ENCODE measurements at places on chromosomes 7 and 10. TPM values are rescaled to one million over a fixed set of nuclear protein-coding genes. Genes with fewer than 3 reads are reported as not detected.
A peak's percentile ranks its signal among the peaks of the same experiment; 100 is the strongest.

The VWA2 gene
- total RNA-seq, result under 0.01 TPM

The SDHAF3 gene
- total RNA-seq, result 11.3 TPM

The LIPN gene
- not detected for total RNA-seq

The TRIM4 gene
- total RNA-seq, result 27.2 TPM

DNA sequence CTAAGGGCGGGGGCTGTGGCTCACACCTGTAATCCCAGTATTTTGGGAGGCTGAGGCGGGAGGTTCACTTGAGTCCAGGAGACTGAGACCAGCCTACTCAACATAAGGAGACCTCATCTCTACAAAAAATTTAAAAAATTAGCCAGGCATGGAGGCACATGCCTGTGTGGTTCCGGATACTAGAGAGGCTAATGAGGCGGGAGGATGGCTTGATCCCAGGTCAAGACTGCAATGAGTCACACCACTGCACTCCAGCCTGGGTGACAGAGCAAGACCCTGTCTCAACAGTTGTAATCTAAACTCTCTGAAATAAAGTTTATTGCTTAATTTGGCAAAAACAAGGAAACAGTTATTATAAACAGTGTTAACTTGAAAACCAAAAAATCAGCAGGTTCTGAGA, 123.3 kb downstream of the USP6NL start:
- DNase-seq, result peak; percentile 19

DNA sequence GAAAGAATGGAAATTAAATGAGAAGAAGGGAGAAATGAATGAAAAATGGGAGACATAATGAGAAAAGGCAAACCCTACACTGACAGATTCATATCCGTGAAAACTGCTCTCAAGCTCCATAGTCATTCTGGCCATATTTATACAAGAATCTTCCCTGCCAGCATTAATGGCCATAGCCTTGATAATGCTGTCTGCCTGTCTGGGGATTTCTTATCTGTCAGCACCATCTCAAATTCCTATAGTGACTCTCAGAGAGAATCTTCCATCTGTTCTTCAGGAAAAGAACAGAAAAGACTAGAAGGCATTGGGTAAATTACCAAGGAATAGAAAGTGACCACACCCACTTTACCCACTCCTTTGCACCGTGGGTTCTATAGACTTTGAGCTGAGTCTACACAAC, 295.9 kb downstream of the PLXNA4 start:
- DNase-seq, result no peak

DNA sequence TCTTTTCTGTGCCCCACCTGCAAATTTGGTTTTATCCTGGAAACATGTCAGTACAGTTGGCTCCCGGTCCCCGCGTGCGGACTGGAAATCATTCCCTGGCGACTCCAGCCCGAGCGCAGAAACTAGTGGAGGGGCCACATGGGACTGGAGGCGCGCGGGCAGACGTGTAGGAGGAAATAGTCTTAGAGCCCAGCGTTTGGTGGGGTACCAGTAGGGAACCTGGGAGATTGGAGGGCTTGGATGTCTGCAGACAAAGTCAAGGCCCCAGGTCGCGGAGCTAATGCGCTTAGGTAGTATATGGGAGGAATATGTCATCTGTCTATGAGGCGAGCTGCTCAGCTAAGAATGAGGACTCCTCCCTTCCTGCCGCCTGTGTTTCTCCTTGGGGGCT, 1.3 kb downstream of the GALNT17 start:
- DNase-seq, result no peak

DNA sequence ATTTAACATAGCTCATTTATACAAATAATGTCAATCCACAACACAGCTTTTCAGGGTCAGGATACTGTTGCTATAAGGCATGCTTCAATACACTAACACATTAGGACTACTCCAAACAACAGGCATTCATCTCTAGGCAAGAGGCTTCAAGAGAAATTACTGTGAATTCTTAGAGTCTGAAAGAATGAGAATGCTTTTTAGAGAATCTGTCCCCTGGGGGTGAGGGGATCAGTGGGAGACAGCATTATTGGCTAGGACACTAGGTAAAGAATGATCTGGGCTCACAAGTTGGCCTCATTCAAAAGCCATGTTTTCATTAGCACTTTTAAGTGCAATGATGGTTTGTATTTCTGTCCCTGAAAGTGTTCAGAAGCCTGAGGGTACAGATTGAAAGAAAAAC, 132.6 kb downstream of the SEMA3D start:
- DNase-seq, result no peak

DNA sequence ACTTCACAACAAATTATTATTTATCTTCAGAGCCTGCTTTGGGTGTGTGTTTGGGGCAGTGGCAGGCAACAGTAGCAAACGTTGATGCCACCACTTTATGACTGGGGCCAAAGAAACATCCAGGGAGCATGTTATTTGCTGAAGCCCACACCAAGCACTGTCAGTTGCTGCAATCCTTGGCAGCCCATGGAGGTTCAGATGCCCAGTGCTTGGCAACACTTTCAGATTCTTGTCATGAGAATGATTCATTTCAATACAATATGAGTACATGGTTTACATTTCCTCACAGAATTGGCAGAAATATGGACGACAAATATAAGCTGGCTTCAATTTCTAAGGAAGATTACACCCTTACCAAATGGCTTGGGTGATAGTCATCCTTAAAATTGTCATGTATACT, 46.5 kb upstream of the GLI3 start:
- DNase-seq, result no peak
